SW 1271 (cell line): ENCODE measurements at places on chromosomes 4 and X.

DNA sequence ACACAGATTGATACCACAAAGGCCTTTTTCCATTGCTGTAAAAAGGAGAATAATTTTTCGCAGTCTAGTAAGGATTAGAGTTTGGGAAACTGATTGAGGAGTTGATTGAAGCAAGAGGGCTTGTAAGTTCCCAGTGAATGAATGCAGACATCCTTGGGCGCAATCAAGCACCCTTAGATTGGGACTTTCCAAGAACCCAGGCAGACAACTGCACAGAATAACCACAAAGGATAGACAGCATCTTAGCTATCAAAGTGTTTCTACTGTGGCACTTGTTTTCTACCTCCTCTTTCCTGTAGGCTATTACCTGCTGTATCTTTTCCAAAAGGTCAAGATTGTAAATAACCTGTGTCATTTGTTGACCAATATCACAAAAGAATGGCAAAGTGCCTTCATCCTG lies 2.6 kb downstream of the COX18 start:
- no peak for DNase-seq

DNA sequence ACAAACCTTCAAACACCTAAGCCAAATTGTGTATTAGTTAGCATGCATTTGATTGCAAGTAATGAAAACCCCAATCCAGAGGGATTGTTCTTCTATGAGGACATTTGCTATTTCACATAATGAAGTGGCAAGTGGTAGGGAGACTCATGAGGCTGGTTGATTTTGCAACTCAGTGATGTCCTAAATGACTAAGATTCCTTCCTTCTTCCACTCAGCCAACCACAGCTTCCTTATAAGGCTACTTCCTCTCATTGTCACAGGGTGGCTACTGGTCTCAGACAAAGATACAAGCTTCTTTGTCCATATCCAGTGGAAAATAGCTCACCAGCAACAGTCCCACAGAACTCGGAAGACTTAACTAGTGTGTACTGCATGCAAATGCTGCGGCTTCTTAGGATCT lies 5.3 kb upstream of the OTC start:
- DNase-seq = no peak

DNA sequence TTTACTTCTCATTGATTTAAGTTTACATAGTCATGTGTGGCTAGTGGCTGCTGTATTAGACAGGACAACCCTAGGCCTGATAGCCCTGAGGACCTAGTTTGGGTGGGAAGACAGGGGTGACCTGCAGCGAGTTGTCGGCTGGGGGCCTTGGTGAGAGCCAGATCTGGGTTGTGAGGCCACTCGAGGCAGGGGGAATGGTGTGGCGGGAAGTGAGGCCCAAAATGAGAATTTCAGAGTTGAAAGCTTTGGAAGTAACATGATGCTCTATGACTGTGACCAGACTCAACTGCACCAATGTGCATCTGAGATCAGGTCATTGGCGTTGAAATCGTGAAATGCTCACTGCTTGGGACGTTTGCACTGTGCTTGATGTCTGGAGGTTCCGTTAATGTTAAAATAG lies 72.9 kb downstream of the TBL1X start:
- no peak for DNase-seq

- DNase-seq = no peak
Measured at GRCh38 chrX:68920561-68920960, 91.7 kb downstream of the EFNB1 start.

DNA sequence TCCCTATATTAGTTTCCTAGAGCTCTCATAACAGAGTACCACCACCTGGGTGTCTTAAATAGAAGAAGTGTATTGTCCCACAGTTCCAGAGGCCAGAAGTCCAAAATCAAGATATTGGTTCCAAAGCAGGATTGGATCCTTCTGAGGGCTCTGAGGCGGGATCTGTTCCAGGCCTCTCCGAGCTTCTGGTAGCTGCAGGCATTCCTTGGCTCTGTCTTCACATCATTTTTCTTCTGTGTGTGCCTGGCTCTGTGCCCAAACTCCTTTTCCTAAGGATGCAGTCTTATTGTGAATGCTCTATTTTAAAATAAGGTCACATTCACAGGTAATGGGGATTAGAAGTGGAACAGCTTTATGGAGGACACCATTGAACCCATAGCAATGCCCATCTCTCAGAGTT lies 253.7 kb upstream of the TAPT1 start:
- DNase-seq = no peak

- no peak for DNase-seq
Measured at GRCh38 chr4:137090951-137091350, 441.3 kb downstream of the PCDH18 start.

GRCh38 chrX:10620121-10620699 lies at the start of gene MID1:
Gene MID1, minus strand, starts transcription at chrX:10620585. Its CDS starts 53,038 bp downstream, at chrX:10567547.
- DNase-seq = no peak

- no peak for DNase-seq
Measured at GRCh38 chr4:155681886-155682285, 15.2 kb downstream of the GUCY1A1 start.

- no peak for DNase-seq
Measured at GRCh38 chrX:15749642-15750610, 11.9 kb downstream of the CA5B start.

- DNase-seq = no peak
Measured at GRCh38 chrX:135522132-135522530, 1.7 kb downstream of the INTS6L start.

DNA sequence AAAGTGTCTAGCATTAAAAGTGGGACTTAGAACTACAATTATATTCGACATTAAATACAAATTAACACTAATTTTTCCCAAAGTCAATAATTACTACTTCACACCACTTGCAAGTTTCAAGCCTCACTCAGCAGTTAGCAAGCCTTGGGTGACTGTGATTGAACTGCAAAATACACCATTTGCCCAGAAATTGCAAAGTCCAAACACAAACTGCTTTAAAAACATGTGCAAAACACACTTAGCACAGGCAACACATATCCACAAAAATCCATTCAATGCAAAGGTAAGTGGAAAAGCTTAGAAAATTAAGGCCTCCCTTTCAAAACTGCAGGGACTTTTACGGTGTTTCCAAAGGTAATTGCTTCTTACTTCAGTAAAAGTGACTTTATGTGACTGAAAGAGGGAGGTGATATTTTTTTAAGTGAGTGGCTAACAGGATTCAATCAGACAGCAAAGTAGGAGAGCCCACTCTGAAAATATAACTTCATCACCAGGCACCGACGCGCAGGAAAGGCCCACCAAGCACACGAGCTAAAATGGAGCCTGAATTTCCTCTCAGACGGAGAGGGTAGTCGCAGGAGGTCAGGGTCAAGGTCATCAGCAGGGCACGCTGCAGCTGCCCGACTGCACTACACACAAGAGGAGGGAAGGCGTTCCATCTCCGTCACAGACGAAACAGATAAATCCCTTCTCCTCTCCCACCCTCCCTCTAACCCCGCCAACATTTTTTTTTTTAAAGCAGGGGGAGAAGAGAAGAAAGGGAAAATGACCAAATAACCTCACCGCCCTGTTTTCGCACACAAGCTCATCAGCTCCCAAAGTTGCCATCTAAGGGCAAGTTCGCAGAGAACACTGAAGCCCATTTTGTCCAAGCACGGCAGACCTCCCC lies 3.1 kb downstream of the ZNF827 start:
- no peak for DNase-seq

- no peak for DNase-seq
Measured at GRCh38 chr4:163048447-163048846, 118.2 kb downstream of the NAF1 start.

DNA sequence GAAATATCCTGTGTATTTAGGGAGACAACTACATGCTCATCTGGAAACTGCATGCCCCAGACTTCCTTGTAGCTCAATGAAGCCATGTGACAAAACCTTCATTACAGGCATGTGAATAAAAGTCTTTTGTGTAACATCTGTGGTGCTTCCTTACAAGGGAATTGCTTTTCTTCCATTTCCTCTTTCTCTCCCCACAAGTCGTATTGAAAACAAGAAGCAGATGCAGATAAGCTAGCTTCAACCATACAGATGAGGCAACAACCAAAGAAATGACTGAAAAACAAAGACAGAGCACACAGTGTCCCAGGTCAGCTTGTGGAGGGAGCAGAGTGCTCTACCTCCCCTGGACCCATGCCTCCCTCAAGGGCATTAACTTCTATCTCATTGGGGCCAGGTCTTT lies 115.8 kb upstream of the INPP4B start:
- DNase-seq = no peak

GRCh38 chrX:3651277-3651676 lies 62.2 kb downstream of the PRKX start:
- DNase-seq = peak; percentile 0

GRCh38 chr4:146142768-146143167 lies 32.8 kb upstream of the LSM6 start:
- DNase-seq = no peak

DNA sequence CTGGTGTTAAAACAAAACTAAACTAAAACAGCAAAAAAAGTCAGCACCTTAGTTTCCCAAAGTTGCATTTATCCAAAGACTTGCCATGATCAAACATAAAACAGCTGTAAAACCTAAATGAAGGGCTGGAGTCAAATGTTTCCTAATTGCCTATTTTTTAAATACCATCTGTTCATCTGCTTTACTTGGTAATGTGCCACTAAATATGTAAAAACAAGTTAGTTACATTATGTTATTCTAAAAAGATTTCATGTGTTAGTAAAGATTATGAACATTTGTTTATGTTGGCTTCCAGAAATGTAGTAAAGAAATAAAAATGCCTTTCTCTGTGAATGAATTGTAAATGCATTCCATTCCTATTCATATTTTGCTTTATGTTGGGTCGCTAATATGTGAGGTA lies 977.8 kb downstream of the FSTL5 start:
- no peak for DNase-seq

- DNase-seq = no peak
Measured at GRCh38 chrX:54641530-54641929, 111.5 kb downstream of the GNL3L start.
